ENCODE measurements at places on chromosomes 3 and 15. TPM values are rescaled to one million over a fixed set of nuclear protein-coding genes. Genes with fewer than 3 reads are reported as not detected.

The TIGIT gene
- 238 TPM for polyA plus RNA-seq

GRCh38 chr3:129121016-129121791, 400 bp downstream of the RAB43 start:
- H3K4me1 ChIP-seq, result peaks cover 63% of the 10 kb centered on the region
- no peak for DNase-seq
- no peaks in the 10 kb centered on the region for H3K27me3 ChIP-seq
- H3K36me3 ChIP-seq, result peaks cover 6% of the 10 kb centered on the region

The CRBN gene
- polyA plus RNA-seq, result 179 TPM

The CCDC54 gene
- polyA plus RNA-seq, result not detected

GRCh38 chr3:114841515-114841914, 305.6 kb downstream of the ZBTB20 start:
- no peaks in the 10 kb centered on the region for H3K4me1 ChIP-seq
- H3K27me3 ChIP-seq, result no peaks in the 10 kb centered on the region
- DNase-seq, result no peak
- no peak overlapping the region for H3K27ac ChIP-seq
- no peak overlapping the region for H3K4me3 ChIP-seq

GRCh38 chr15:55816017-55816416, 73.1 kb upstream of the PRTG start:
- no peaks in the 10 kb centered on the region for H3K4me1 ChIP-seq
- no peak for DNase-seq
- no peaks in the 10 kb centered on the region for H3K27me3 ChIP-seq
- H3K4me3 ChIP-seq, result no peak overlapping the region

The NR1I2 gene
- 0.28 TPM for polyA plus RNA-seq

Data from CD4-positive, CD25-positive, alpha-beta regulatory T cell (primary cell).